ENCODE measurements at places on chromosomes 5 and 9.

GRCh38 chr5:35762368-35762767, 94.3 kb upstream of the IL7R start:
- no peak for DNase-seq

DNA sequence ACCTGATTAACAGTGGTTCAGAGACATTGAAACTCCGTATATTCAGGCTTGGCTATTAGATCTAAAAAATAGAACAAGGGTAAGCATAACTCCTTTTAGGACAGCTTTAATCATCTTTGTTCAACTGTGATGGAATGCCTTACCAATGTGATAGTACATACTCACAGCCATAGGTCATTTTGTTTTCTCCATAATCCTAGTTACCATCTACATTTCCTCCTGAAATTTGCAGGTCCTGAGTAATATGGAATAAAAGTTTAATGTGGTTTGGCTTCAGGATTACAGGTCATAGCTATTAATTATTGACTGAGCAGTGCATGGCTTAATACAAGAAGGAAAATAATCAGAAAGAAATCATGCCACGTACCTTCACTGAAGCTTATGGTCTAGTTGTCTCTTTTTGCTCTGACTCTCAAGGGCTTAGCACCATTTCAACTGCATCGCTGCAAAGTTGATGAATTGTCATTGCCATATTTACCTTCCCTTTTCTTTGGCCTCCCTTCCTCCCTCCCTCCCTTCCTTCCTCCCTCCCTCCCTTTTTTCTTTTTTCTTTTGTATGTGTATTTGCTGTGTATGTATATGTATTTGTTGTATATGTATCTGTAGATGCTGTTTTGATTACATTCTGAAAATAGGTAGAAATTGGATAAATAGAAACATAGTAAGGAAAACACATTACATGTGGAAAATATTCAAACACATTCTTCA, 250.9 kb upstream of the ZNF608 start:
- DNase-seq: no peak

- DNase-seq: no peak
Measured at GRCh38 chr9:16484744-16485143, 385.7 kb downstream of the BNC2 start.

- no peak for DNase-seq
Measured at GRCh38 chr5:91016322-91016721, 366.8 kb downstream of the ARRDC3 start.

DNA sequence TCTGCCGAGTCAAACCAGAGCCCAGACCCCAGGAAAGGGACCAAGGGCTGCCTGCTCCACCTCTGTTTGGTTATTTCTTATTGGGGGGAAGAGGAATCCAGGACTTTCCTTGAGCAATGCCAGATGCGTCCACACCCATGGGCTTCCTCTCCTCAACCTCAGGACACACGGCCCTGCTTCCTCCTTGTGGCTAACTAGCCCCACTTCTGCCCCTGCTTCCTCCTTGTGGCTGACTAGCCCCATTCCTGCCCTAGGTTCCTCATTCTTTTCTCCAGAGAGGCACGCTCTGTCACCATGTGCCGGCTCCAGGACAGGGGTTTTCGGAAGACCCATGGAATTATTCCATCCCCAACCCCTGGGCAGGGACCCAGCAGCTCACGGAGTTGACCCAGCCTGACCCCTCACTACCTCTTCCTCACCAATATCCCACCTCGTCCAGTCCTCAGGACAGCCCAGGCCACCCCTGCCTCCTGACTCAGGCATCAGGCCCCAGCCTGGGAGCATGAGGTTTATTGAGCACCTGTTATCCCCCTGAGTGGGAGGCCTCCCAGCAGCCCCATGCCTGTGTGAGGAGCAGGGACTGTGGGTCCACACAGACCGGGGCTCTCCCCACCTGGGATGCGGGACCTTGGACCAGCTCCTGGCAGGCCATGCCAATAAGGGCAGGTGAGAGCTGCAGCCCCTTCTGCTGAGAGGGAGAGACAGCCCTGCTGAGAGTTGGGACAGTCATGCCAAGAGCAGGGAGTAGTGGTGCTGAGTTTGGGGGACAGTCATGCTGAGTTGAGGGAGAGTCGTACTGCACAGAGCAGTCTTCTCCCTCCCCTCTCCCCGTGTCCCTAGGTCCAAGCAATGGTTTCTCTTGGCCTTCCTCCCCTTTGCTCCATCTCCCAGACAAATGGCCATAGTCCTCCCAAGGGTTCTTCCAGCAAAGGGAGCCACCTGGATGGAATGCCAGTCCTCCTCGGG, 11.8 kb upstream of the FCN1 start:
- no peak for DNase-seq

DNA sequence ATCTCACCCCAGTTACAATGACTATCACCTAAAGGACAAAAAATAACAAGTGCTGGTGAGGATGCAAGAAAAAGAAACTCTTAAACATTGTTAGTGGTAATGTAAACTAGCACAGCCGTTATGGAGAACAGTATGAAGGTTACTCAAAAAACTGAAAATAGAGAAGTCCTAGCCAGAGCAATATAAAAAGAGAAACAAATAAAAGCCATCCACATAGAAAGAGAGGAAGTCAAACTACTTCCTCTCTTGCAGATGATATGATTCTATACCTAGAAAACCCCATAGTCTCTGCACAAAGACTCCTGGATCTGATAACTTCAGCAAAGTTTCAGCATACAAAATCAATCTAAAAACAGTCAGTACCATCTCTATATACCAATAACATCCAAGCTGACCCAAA, 221.5 kb upstream of the FAM174A start:
- no peak for DNase-seq

DNA sequence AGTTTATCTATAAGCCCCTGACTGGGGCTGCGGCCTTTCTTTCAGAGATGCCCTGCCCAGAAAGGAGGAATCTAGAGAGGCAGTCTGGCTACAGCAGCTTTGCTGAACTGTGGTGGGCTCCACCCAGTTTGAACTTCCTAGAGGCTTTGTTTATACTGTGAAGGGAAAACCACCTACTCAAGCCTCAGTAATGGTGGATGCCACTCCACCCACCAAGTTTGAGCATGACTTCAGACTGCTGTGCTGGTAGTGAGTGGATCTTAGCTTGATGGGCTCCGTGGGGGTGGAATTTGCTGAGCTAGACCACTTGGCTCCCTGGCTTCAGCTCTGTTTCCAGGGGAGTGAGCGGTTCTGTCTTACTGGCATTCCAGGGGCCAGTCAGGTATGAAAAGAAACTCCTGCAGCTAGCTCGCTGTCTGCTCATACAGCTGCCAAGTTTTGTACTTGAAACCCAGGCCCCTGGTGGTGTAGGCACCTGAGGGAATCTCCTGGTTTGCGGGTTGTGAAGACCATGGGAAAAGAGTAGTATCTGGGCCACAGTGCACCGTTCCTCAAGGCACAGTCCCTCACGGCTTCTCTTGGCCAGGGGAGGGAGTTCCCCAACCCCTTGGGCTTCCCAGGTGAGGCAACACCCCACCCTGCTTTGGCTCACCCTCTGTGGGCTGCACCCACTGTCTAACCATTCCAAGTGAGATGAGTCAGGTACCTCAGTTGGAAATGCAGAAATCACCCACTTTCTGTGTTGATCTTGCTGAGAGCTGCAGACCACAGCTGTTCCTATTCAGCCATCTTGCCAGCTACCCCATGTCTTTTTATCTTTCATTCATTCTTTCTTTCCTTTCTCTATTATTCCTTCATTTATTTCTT, 211.8 kb upstream of the C9orf72 start:
- DNase-seq: no peak

GRCh38 chr5:86970361-86970760, 297.3 kb upstream of the RASA1 start:
- DNase-seq: no peak

DNA sequence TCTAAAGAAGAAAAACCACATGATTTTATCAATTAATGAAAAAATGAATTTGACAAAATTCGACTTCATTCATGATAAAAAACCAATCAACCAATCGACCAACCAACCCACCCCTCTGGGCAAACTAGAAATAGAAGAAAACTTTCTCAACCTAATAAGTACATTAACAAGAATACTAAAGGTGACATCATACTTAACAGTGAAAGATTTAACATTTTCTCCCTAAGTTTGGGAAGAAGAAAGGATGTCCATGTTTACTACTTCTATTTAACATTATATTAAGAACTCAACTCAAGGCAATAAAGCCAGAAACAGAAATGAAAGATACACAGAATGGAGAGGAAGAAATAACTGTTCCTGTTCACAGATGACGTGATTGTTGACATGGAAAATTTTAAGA, 476.1 kb upstream of the MEF2C start:
- DNase-seq: no peak

DNA sequence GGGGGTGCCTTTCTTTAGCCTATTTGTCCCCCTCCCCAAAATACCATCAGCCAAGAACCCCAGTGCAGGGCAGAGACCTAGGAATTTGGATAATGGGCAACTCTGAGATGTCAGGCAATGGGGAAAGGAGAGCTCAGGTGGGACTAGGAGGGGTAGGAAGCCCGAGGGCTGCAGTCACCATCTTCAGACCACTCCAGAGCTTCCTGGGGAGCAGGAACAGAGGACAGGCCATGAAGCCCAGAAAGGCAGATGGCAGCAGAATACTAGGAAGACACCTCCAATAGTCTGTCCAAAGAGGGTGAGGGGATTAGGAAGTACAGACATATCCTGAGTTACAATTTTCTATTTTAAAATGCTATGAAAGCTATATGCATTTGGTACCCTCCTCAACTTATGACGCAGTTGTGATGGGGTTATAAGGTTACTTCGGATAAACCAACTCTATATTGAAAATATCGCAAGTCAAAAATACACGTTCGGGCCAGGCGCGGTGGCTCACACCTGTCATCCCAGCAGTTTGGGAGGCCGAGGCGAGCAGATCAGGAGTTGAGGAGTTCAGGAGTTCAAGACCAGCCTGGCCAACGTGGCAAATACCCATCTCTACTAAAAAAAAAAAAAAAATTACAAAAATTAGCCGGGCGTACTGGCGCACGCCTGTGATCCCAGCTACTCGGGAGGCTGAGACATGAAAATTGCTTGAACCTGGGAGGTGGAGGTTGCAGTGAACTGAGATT, 34.6 kb upstream of the IL17B start:
- DNase-seq: no peak

- DNase-seq: no peak
Measured at GRCh38 chr5:79850316-79850822, 140.7 kb downstream of the MTX3 start.

DNA sequence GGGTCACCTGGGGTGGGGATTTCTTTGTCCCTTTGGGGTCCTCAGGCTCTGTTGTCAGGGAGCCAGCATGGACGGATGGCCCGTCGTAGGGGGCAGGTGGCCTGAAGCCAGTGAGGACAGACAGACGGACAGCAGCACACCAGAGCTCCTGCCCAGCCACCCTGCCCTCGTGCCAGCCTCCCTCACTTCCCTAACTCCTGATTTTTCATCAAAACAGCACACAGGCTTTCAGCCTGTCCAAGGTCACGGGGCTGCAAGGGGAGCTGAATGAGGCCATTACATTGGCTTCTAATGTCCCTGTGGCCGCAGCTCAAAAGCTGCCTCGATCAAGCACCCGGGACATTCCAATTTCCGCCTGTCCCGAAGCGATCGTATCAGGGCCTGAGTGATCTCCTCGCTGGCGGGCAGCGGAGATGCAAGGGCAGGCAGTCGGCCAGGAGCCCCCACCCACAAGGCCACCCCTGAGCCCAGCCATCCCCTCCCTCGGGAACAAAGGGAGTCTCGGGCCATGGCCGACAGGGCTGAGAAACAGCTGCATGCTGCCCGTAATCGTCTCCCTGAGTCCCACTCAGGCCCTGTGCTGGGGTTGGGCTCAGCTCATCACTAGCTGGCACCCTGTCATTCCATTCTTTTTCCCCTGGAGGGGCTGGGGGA, 50.5 kb upstream of the RNU6ATAC start:
- DNase-seq: no peak

DNA sequence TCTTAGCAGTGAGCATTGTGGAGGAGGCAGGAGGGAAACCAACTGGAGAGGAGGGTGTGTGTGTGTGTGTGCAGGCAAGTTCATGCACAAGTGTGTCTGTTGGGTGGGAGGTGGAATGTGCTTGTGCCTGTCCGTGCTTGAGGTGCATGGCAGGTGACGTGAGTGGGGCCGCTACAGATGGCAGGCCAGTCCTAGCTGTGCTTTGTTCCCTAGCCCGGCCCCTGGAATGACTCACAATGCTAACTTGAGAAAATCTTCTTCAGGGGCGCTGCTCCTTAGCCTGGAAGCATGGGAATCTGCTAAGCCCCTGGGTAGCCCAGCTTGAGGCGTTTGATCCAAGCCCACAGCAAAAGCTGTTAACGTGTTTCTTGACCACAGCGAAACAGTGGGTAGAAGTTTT, 25.0 kb upstream of the DMRT2 start:
- no peak for DNase-seq

DNA sequence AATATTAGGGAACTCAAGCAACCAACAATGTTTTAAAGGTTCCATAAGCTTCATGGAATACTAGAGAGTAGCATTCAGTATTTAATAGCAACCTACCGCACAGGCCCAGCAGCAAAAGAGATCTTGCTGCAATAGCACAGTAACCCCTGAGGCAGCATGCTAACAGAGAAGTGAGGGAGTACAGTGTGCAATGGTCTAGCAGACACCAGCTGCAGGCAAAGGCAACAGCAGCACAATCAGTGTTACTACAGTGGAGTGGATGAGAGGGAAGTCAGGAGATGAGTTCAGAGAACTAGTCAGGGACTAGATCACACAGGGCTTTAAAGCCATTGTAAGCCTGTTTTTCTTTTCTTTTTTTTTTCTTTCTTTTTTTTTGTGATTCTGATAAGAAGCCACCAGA, 2.8 kb downstream of the TICAM2 start:
- no peak for DNase-seq

DNA sequence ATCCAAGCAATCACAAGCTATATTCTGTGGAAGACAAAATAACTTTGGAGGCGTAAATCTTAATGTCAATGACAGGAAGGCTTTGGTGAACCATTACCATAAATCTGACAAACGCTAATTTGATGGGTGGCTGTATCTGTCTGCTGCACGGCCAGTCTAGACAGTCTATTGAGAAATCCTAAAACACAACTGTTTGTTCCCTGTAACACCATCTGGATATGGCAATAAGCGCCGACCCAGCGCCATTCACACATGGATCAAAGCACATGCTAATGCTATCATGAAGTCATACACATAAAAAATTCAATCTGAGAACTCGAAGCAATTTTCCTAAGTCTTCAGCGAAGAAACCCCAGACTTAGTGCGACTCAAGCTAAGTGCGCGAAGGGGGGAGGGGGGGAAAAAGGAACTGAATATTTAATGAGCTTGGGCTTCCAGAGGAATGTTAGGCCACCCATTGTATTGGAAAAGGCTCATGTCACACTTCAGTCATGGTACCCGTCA, 95.1 kb downstream of the ARL15 start:
- DNase-seq: no peak

DNA sequence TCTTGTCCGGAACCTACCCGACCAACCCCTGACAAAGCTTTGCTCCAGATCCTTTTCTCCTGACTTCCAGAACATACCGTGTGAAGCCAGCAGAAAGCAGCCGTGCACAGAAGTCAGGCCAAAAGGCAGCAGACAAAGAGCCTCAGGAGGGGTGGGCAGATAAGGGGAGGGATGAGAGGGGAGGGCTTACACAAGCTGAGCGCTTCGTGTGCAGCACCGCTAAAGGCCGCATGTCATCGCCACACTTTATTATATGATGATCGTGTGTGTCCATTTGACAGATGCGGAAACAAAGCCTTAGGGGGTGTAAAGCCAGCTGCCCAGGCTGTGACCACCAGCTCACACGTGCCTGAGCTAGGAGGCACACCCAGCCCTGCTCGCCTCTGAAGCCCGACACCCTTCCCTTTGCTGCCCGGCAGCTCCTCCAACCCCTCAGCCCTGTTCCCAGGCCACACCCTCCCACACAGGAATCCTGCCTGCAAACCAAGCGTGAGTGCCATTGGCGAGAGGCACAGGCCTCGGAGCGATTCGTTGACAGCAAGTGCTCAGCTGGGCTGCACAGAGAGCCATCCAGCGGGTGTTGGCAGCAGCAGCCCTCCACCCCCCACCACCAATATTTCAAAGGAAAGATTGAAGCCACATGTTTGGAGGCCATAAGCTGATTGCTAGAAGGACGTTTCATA, 170.5 kb upstream of the SMIM23 start:
- no peak for DNase-seq
